ENCODE measurements at places on chromosomes 1 and 21. TPM values are rescaled to one million over a fixed set of nuclear protein-coding genes. Genes with fewer than 3 reads are reported as not detected.

TSACC gene
- total RNA-seq, result not detected

KRTAP7-1 gene
- not detected for total RNA-seq

GRCh38 chr1:96465441-96465840 lies 256.1 kb upstream of the PTBP2 start:
- H3K36me3 ChIP-seq, result no peaks in the 10 kb centered on the region
- H3K27me3 ChIP-seq, result no peaks in the 10 kb centered on the region
- no peak overlapping the region for H3K27ac ChIP-seq
- DNase-seq, result no peak
- no peaks in the 10 kb centered on the region for H3K4me1 ChIP-seq

DNA sequence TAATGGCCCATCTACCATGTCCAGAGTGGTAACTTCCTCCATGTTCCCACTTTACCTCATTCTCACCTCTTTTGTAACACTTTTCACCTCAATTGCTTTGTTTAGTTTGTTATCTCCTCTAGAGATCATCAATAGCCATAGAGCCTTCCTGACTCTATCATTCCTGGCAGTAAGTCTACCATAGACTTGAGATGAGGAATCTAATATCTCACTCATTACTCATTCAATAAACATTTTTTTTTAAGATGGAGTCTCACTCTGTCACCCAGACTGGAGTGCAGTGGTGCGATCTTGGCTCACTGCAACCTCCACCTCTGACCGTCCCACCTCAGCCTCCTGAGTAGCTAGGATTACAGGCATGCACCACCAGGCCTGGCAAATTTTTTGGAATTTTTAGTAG lies 7.1 kb downstream of the NMNAT2 start:
- DNase-seq, result no peak
- H3K4me3 ChIP-seq, result no peak overlapping the region
- H3K27ac ChIP-seq, result no peak overlapping the region
- no peaks in the 10 kb centered on the region for H3K4me1 ChIP-seq
- no peaks in the 10 kb centered on the region for H3K36me3 ChIP-seq
- H3K27me3 ChIP-seq, result no peaks in the 10 kb centered on the region

- H3K4me3 ChIP-seq, result no peak overlapping the region
- DNase-seq, result no peak
- H3K27me3 ChIP-seq, result no peaks in the 10 kb centered on the region
These were observed 127.3 kb downstream of the HHIPL2 start for GRCh38 chr1:222420633-222421032.
